ENCODE measurements at places on chromosomes 16 and 17.

- DNase-seq: peak; percentile 80
Observed at GRCh38 chr17:28725660-28726225, 290 bp downstream of the TLCD1 start.

GRCh38 chr16:86714166-86714565 lies 135.8 kb downstream of the FOXL1 start:
- no peak for DNase-seq

DNA sequence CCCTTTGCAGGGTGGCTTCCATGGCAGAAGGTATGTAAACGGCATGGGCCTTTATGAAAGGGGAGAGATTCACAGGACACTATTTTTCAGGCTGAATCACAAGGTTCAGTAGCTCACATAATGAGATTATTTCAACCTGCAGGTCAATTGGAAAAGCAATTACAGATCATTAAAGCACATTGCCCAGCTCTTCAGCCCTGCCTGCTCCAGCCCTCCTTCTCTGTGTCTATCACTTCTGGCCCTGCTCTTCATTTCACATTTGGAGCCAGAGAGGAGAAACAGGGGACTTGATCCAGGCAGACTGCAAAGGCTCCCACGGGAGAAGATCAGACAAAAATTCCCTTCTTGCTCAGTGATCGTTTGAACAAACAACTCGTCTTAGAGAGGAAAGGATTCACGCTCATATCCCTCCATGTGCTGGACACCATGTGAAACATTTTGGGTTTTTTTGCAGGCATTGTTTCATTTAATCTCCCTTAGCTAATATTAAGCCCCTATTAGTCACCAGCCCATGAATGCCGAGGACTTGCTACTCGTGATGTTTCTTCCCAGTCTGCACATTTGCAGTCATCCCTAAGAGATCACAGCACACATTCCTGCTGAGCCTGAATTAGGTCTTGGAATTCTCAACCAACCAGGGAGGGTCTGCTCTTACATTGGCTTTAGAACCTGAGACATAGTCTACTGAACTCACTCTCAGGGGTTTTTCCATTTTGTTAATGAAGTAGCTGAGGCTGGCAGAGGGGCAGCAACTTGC lies 443.9 kb upstream of the CCL2 start:
- no peak for DNase-seq

- DNase-seq: peak; percentile 32
Observed at GRCh38 chr17:57402681-57403180, 146.4 kb downstream of the MSI2 start.

GRCh38 chr16:48109475-48109874 lies 46.3 kb downstream of the ABCC12 start:
- DNase-seq: no peak

DNA sequence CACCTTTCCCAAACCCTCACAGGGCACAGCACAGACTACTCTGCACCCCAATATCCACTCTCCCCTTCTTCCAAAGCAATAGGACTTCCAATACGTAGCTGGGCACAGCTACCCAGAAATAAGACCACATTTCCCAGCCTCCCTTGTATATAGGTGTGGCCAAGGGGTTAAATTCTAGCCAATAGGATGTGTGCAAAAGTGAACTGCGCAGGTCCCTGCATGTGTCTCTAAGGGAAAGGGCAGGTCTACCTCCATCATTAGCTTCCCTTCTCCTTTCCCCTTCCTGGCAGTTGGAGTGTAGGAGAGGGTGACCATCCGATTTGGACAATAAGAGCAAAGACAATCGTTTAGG lies 25.5 kb upstream of the SNN start:
- DNase-seq: no peak

DNA sequence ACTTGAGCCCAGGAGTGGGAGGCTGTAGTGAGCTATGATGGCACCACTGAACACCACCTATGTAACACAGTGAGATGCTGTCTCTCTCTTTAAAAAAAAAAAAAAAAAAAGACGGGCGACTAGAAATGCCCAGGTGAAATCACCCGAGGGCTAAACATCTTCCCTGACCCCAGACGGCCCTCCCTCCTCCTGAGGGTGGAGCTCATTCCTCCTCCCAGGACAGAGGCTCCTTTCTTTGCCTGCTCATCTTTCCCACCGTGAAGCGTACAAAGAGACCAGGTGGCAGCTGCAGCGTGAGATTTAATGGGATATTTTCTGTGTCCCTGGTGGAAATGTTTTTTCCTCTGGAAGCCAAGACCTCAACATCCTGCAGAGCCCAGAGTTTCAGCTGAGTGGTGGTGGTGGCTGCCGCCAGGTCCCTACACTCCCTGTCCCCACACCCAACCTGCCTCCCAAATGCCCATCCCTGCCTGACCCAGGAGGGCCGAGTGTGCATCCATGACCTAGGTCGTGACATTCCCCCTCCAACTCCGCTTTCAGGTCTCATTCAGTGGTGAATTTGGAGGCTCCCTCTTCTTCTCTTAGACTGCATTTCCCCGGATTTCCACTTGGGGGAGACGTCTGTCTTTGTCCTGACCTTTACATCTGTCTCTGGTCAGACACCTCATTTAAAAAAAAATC lies 14.4 kb upstream of the GPRC5B start:
- peak; percentile 62 for DNase-seq

DNA sequence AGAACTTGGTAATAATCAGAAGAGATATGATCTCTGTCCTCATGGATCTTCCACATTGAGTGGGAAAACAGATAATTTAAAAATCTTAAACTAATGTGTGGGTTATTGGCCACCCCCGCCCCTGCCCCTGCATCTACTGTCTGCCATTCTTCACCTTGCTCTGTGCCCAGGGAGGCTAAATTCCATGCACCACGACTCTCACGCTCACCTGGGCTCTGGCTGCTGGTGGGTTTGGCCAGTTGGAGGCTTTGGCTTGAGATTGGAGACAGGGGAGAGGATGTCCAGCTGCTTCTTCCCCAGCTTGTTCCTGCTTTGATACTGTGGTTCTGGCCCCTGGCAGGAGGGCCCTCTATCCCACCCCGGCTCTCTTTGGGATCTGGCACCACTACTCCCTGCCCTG lies 127.9 kb downstream of the IRX5 start:
- DNase-seq: no peak

DNA sequence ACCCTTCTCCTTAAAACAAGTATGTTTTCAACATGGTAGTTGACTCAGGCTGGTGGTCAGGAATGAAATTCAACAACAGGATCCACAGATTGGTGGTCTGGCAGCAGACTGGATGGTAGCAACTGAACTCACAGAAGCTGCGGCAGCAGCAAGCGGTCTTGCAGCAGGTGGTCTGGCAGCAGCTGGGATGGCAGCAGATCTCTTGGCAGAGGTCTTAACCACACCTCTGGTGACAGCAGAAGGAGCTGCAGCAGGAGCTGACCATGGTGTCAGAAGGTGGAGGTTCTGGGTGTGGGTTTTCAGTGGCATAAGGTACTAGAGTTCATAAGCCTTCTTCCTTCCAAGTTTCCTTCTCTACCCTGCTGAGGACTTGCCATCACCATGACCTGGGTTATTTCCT lies 2.2 kb upstream of the KRTAP4-1 start:
- no peak for DNase-seq

- no peak for DNase-seq
Observed at GRCh38 chr16:59090541-59090940, 356.4 kb upstream of the GOT2 start.

DNA sequence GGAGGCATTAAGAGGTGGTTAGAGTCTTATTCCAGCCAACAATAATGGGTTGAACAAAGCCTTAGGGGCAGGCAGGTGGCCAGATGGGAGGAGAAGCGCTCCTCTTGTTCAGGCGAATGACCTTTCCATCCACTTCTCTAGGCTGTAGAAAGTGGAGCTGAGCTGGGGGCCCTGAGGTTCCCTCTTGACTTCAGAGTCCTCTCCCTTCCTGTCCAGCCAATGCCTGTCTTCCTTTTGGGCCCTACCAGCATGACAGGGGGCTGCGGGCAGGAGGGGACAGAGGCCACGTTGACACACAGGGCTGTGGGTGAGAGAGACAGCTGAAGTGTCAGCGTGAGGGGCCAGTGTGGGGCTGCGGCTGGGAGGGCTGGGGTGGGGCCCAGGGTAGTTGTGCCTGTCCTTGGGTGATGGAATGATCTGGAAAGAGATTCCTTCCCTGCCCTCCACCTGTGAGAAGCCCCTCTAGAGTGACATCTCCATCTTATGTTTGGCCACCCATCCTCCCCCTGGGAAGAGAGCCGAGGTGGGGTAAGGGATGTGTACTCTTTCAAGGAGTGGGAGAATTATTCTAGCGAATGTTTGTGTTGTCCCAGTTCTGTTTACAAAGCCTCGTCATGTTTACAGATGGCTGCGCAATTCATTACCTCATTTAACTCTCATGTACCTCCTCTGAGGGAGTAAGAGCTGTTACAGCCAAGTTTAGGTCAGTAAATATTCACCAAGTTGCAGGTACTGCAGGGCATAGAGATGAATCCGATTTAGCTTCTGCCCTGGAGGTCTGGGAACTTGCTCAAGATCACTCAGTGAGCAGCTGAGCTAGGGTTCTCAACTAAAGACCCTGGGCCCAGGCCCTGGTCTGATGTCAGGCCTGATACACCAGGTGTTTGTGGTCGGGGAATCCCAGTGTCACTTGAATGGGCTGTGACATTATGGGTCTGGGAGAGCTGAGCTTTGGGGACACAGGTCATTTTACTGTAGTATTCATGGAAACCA lies 3.3 kb downstream of the ERBB2 start:
- DNase-seq: peak; percentile 40

GRCh38 chr16:53515811-53516210 lies 12.8 kb upstream of the AKTIP start:
- DNase-seq: no peak

- DNase-seq: peak; percentile 67
Observed at GRCh38 chr16:68264128-68265077, at the start of gene SLC7A6. TSS of gene SLC7A6 (plus strand) at chr16:68264526. CDS start at chr16:68274727, 10,201 bp downstream.

DNA sequence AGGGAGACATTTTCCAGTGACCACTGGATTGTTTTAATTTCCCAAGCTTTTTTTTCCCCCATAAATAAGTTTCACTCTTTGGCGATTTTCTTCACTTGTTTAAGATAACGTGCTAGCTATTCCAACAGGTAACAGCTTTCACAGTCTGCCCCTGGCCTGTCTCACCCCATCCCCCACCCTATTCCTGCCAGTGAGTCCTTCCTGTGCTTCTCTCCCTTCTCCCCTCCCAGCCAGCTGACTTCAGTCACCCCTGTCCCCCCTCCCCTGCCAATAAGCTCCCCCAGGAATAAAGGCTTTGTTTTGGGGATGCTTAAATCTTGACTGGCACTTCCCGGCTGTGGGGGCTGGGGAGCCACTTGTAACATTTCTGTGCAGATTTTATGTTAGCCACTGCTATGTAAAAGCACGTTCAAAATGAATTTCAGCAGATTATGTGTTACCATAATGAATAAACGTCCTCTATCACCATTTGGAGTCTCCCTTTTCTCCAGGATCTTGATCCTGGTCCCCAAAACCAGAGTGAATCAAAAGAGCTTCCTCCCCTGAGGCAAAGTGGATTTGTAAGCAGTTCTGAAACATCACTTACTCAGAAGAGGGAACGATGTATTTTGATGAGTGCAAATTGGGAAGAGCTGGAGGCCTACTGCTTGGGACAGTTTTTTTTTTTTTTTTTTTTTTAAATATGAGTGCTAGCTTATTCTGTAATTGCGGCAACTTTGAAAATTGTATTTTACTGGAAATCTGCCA lies 58.2 kb downstream of the IGF2BP1 start:
- DNase-seq: no peak

- no peak for DNase-seq
Observed at GRCh38 chr16:49410226-49410625, 36.6 kb downstream of the C16orf78 start.

DNA sequence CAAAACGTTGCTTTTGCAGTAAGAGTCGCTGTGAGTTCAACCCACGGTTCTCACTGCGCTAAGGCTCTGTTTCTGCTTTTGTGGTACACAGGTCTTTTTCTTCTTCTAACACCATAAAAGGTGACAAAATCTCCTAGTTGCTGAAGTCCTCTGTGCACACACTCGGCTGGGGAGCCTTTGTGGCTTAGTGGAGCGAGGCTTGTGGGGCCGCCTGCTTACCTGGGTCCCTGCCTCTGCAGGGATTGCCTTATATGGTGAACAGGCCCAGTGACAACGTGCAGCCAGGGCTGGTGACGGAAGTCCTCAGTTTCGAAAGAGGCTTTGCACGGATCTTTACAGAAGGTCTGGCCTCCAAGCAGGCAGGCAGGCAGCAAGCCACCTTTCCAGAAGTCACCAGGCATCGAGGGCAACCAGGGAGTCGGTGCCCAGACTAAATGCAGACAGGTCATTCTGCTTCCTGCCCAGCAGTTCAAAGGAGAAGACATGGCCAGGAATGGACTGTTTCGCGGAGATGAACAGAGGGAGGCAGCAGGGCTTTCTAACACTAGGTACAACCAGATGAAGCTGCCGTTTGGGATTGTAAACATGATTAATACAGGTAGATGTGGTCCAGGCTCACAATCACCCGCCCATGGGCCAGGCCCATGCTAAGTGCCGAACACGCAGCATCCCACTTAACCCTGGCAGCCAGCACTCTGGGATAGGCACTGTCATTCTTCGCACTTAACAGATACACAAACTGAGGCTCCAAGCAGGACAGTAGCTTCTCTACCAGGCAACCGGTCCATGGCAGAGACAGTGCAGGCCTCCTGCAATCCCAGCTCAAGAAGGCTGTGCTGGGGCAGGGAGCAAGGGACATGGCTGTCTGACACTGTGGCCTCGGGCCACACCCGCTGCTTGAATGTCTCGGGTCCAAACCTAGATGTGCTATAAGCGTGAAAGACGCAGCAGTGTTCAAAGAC lies 10.7 kb upstream of the MEAK7 start:
- no peak for DNase-seq

GRCh38 chr16:1929105-1929504 lies 10.9 kb upstream of the HS3ST6 start:
- no peak for DNase-seq

DNA sequence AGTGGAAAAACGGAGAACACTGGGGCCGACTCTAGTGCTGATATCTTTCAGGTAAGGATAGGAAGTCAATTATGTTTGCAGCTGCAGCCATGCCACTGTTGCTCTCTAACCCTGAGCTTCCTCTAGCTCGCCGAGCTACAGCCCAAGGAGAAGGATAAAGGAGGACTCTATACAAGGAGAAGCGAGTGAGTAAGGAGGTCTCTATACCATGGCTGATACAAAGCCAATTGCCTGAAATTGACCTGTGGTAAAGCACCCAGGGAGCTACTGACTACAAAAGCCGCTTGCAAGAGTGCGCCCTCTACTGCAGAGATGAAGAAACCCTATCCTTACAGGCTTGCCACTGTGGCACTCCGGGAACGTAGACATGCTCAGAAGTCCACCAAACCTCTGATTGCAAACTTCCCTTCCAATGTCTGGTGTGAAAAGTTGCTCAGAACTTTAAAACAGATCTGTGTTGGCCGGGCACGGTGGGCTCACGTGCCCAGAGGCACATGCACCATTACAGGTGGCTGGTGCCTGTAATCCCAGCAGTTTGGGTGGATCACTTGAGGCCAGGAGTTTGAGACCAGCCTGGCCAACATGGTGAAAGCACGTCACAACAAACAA lies 10.8 kb upstream of the SLC46A1 start:
- peak; percentile 78 for DNase-seq

GRCh38 chr16:86899757-86900156 lies 321.4 kb downstream of the FOXL1 start:
- peak; percentile 95 for DNase-seq

DNA sequence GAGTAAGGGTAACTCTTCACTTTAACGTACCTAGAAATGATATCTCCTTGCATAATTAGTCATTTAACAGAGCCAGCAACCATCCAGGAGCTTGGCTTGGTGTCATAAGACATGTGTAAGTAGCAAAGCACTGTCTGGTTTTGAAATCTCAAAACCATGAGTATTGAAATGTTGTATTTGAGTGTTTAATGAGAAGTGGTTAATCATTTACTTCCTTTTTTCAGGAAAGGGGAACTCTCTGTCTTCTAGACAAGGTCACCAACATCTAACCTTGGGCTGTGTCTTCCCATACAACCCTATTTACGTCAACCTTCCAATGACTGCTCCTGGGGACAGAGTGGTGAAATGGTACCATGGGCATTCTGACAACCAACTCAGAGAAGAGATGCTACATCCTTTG lies 27.1 kb downstream of the PMP22 start:
- DNase-seq: no peak
